ENCODE measurements at places on chromosomes 5 and 9. TPM values are rescaled to one million over a fixed set of nuclear protein-coding genes. Genes with fewer than 3 reads are reported as not detected.

The GCNT1 gene
- total RNA-seq = 21.3 TPM

- DNase-seq = peak; percentile 39
Measured at GRCh38 chr9:84271531-84271900, 69.0 kb downstream of the SLC28A3 start.

DNA sequence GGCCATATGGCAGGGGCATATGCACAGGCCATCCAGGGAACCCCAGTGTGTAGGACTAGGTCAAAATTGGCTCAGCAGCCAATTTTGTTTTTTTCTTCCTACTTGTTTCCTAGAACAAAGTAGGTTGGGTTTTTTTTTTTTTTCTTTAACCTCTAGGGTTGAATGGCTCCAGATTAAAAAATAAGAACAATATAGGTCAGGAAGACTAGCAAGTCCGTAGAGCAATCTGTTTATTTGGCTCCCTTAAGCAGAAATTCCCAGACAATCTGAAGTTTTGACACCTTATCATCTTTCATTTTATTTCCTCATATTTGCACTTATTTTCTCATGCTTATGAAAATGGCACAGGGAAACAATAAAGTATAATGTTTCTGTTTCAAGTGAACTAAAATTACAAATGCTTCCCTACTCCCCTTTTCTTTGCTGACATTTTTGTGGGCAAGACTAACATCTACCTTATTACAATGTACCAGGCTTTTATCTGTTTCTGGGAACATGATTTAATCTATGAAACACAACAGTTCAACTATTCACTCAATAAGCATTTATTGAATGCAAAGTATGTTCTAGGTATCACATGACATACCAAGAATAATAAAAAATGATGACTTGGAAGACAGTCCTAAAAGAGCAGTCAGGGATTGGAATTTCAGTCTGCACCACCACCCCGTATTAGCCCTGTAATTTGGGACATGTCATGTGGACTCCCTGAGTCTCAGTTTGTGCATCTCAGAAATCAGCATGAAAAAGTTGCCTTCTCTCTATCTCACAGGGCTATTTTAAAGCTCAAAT, 30.5 kb downstream of the TLR4 start:
- DNase-seq = peak; percentile 60

DNA sequence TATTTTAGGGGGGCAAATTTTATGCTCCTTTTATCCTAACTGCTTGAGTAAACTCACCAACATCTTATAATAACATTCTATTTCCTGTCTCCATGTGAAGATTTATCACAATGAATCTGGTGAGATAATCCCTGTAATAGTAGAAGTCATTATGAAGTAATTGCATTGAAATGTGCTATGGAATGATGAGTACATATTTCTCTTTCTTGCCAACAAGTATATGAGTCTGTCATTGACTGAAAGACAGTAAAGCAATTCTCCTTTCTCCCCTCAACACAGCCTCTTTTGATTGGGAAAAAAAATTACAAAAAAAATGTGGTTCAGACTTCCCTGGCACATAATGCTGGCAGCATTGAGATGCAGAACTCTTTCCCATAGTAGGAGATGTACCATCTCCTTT, 459.2 kb upstream of the RGMB start:
- DNase-seq = peak; percentile 87
